Thyroid gland (tissue), 4 donors: ENCODE measurements at places on chromosomes 3 and 15. TPM values are rescaled to one million over a fixed set of nuclear protein-coding genes. Genes with fewer than 3 reads are reported as not detected.

RPL14 gene
- 723 TPM for total RNA-seq

AHSG gene
- total RNA-seq: not detected

SUSD5 gene
- 9.6 TPM for total RNA-seq

PSTPIP1 gene
- total RNA-seq: 6.9 TPM

HHATL gene
- total RNA-seq: 15.7 TPM

DNA sequence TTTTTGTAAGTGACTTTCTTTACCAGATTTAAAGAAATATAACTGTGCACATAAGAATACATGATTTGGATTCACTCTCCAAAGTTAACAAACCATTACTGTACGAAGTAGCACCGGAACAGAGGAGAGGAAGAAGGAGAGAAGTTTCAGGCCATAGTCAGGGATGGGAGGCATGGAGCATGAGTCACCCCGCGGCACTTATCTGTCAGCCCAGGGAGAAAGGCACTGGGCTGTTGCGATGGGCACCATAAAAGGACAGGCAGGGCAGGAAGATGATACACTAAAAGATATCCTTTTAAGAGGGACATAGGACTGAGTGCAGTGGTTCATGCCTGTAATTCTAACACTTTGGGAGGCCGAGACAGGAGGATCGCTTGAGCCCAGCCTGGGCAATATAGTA is 37.0 kb downstream of the TTC23 start:
- H3K36me3 ChIP-seq: no peaks in the 10 kb centered on the region
- H3K4me1 ChIP-seq: no peaks in the 10 kb centered on the region
- no peak overlapping the region for H3K27ac ChIP-seq

DNA sequence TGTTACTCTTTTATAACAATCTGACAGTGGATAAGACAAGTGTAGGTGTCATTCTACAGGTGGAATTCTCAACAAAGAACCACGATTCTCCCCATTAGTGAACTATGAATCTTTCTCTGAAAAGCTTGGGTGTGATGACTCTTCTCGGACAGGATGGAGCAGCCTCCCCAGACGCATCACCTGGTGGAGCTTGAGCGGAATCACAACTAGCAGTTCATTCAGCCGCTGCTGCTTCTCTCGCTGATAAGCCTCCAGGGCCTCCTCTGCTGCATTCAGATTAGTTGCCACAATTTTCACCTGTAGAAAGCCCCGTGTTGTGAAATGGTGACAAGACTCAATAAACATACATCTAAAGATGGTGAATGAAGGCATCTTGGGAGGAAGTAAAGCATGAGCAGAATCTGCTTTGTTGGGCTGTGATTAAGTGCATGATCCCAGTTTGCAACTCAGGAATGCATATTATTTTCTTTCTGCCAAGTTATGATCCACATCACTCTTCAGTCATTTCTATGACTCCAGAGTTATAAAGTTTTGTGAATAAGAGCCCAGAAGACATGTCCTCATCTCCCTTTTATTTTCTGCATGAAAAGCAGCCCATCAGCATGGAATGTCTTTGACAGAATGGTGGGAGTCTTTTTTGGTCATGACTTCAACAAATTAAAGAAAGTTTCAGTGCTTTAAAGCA is 93.6 kb downstream of the BOC start:
- H3K4me3 ChIP-seq: no peak overlapping the region
- H3K36me3 ChIP-seq: no peaks in the 10 kb centered on the region
- no peak for DNase-seq
- H3K4me1 ChIP-seq: no peaks in the 10 kb centered on the region
- H3K27ac ChIP-seq: no peak overlapping the region

GRCh38 chr3:128430731-128431130 is 36.0 kb downstream of the DNAJB8 start:
- H3K27ac ChIP-seq: no peak overlapping the region
- H3K27me3 ChIP-seq: no peaks in the 10 kb centered on the region
- peaks cover 18% of the 10 kb centered on the region for H3K4me1 ChIP-seq
